GM19239 (cell line): ENCODE measurements at places on chromosomes 2 and 18.

DNA sequence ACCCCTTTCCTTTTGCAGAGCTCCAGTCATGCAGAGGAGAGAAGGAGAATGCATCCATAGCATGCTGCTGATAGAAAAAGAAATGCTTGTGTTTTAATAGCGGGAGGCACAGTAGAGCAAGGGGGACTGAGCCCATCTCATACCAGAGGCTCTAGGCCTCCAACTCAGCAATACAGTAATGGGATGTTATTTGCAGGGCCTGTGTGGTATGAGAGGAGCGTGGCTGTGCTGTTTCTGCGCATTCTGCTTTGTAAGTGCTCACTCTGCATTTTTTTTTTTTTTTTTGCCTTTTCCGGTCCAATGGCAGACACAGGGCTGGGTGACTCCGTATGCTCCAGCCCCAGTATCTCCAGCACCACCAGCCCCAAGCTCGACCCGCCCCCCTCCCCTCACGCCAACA is 200.0 kb downstream of the GBX2 start:
- DNase-seq, result no peak

DNA sequence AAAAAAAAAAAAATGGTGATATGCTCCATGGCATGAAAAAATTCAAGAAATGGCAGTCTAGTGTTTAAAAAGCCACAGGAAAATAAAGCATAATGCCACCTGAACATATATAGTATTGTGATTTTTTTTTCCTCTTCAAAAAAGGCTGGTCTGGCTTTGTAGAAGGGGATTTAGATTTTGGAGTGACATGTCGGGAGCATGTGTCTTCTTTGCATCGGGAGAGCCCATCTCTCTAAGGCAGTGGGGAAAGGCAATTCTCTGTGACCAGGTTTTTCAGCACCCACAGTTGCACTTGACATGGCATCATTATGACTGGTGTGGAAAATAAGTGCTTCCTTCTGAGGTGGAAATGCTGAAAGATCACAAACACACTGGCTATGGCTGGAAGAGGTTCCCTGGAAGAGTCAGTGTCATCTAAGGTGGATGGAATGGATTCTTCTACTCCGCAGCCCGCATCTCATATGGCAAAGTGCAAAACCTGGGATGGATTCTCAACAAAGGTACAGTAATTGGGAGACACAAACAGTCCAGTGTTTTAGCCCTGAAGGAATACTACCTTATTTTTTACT is 172.5 kb downstream of the AGAP1 start:
- no peak for DNase-seq

- DNase-seq, result no peak
Measured at GRCh38 chr2:104660991-104661390, 192.9 kb upstream of the POU3F3 start.

GRCh38 chr2:236169741-236170589 is 1.8 kb upstream of the GBX2 start:
- no peak for DNase-seq

DNA sequence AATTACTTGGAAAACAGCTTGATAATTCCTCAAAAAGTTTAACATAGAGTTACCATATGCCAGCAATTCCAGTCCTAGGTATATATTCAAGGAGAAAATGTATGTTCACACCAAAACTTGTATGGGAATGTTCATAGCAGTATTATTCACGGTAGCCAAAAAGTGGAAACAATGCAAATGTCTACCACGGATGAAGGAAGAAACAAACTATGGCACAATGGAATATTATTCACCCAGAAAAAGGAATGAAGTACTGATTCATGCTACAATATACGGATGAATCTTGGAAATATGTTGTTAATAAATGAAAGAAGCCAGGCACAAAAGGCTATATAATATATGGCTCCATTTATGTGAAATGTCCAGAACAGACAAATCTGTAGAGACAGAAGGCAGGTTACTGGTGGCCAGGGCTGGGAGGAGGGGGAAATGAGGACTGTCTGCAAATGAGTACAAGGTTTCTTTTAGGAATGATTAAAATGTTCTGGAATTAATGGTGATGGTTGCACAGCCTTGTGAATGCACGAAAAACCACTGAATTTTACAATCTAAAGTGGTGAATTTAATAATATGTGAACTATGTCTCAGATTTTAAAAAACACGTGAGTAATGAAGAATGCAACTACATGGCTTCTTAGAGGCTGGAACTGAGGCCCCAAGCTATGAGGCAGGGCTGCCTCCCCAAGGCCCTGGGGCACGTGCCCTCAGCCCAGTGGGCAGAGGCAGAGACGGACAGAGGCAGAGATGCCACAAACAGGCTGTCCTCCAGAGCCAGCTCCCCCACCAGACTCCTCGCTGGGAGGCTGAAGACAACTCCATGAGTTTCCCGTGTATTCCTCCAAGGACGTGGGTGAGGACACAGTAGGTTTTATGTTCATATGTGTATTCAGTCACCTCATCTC is 5.0 kb downstream of the LIMS2 start:
- no peak for DNase-seq

DNA sequence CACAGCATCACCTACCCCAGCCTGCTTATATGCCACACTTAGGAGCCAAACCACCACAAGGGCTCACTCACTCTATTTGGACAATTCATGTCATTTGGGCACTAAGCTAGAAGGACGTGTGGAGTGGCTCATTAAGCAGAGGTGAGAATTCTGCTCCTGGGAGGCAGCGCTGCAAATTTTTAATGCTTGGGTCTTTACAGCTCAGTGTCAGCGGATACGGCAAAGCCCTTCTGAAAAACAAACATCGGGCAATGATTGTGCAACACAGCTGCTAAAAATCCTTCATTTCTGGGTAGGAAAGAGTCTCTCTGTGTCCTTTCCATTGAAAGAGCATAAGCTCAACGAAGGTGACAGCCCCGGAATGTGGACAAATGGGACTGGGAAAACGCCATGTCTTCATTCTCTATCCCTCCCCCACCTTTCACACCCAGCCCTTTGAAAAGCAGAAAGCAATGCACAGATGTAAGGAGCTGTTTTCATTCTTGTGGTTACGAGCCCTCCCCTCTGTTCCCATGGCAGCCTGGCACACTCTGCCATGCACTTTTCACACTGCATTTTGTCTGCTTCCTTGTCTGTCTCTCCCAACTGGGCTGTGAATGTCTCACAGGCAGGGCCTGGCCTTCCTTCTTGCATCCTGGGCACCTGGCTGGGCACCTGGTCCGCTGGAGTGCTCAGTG is 16.0 kb downstream of the TMEM177 start:
- DNase-seq, result no peak

DNA sequence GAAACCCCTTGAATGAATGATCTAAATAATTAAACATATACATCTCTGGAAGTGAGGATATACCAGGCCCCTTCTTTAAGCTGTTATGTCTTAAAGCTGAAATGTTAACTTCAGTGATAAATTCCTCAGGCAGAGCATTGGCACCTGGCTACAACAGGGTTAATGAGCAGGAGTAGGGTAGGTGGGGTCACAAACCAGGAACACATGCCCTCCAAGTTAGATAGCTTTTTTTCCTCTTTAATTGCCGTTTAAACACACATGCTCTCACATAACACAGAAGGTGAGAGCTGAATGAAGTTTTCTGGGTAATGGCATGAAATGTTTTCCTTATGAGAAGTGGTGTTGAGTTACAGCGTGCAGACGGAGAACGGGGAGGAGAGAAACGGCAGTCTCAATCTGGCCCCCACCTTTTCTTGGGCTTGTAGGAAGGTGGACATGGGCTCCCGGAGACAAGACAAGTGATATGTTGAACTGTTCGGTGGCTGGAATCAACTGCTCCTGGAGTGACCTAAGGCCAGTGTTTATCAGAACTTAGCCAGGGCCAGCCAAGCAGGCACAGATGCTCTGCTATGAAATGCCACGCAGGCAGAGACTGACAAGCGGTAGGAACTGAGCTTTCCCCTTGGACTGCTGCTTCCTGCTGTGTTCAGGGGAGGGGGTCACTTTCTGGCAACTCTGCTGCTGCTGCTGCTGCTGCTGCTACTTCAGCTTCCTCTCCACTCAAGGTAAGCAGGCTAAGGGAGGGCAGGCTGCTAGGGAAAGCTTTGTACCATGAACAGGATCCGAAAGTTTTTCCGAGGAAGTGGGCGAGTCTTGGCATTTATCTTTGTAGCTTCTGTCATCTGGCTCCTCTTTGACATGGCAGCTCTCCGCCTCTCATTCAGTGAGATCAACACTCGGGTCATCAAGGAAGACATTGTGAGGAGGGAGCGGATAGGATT is at the start of gene GALNT5:
GALNT5 (plus strand) TSS at position 394 of the 941 bp plus-strand sequence; CDS start at position 772, 378 bp downstream.
- DNase-seq, result no peak
